NCI-H69 (cell line): ENCODE measurements at places on chromosomes 3 and 15.

- DNase-seq: peak; percentile 37
Observed at GRCh38 chr3:139519998-139520737, 19.4 kb downstream of the RBP1 start.

DNA sequence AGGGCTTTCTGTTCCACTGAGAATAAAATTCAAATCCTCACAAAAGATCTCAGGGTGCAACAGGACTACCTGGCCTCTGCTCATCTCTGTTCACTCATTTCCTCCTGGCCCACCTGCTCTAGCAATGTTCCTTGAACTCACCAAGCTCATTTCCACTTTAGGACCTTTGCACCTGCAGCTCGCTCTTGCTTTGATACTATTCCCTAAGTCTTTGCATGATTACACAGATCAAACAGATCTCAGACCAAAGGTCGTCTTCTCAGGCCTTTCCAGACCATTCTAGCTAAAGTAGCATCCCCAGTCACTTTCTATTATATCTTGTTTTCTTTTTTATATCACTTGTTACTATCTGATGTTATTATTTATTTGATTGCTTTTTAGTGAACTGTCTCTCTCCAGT, 54.7 kb downstream of the B3GNT5 start:
- no peak for DNase-seq

- no peak for DNase-seq
Observed at GRCh38 chr3:58041826-58042324, 33.7 kb downstream of the FLNB start.

- peak; percentile 48 for DNase-seq
Observed at GRCh38 chr3:50525987-50526386, 22.6 kb upstream of the CACNA2D2 start.

DNA sequence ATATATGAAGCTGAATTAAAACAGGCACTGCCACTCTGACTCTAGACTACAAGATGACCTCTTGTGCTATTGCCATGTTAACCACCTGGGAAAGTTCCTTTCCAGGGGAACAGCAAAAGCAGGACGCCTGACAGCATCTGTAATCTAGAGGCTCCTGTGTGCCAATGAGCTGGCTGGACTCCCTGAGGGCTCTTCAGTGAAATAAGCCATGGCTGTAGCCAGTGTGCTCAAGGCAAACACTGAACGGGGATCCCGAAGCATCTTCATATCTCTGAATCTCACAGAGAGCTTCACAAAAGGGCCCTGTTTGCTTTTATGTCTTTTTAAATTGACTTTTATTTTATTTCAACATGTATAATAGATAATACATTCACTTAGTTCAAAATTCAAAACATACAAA, 57.2 kb downstream of the BFSP2 start:
- no peak for DNase-seq

- DNase-seq: no peak
Observed at GRCh38 chr3:96753124-96753523, 61.3 kb upstream of the EPHA6 start.

DNA sequence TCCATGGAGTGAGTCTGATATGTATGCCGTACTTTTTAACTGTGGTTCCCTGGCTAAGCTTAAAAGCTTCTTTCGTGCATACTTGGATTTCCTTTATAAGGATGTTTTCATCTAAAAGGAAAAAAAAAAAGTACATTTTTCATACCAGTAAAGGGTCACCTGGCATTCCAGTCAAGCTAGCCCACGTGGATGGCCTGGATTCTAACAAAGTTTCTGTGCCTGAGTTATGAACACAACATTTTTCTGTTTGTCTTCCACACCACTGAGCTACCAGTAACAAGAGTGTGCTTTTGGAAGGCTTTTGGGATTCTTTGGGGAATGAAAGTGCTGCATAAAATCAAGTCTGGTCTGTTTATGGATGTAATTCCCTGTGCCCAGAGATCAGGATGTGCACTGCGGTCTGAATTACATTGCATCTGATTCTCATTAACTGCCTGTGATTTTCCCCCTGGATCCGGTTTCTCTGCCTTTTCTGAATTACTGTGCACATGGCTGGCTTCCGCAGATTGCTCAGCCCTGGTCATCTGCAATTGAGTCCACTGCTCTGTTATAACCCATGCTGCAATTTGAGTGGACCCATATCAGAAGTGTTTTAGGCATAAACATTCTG, 38.2 kb upstream of the MAGI1 start:
- DNase-seq: no peak

DNA sequence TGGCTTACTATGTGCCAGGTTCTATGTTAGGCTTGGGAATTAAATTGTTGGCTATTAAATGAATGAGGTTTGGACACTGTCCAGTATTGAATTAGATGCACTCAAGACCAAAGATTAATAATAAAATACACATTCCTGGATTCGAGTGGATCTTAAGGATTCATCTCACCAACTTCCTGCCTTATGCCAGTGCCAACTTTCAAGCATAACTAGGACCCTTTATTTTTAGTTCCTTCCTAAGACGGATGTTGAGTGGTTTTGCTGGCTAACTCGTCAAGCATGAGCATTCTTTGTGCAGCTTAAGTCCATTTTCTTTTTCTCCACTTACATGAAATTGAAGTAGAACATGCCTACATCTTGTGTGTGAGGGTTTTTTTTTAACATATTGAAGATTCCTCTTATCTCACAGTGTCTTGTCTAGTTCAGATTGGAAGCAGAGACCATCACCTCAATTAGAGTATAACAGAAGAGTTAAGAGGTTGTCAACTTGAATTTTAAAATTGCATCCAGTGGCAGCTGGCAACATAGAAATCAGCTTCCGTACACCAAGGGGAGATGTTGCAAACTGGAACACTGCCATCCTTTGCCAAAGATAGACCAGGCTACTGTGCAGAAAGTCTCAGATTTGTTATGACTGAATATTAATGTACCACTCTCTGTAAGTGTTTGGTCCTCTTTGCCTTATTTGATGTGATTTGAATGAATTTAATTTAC, 106.3 kb upstream of the BFSP2 start:
- peak; percentile 31 for DNase-seq

DNA sequence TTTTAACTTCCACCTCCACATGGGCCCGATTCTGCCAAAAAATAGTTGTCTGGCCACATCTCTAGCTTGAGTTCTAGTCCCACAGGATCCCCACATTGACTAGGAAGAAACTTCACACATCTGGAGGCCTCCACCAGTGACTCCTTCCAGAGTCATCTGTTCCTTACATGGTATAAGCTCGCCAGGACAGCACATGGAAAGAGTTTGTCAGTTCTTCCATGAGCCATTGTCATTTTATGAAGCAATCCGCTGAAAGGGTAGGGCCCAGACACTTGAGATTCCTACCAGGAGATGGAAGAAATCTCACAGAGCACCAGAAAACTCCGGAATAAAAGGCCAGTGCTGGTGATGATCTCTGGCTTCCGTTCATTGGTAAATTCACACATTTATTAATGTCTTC, 350.5 kb upstream of the ICE2 start:
- no peak for DNase-seq

- no peak for DNase-seq
Observed at GRCh38 chr3:142656575-142656974, 60.4 kb downstream of the PLS1 start.
